ENCODE measurements at places on chromosomes 1 and 21.

- DNase-seq: no peak
Measured at GRCh38 chr1:154581766-154582165, 14.2 kb downstream of the CHRNB2 start.

DNA sequence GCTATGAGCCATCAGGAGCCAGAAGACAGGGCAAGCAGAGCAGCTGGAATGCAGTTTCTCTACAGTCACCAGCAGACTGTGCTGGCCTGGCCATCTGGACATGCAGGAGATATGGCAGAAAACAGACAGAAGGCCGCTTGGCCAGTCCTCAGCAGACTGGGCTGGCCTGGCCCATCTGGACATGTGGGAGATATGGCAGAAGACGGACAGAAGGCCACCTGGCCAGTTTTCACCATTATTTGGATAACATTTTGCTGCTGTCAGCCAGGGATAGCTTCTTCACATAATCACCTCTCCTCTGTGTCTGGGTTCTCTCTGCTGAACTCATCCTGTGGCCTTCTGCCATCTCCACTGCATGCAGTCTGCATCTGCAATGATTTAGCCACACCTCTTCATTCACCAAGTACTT is 25.0 kb upstream of the CACYBP start:
- no peak for DNase-seq

DNA sequence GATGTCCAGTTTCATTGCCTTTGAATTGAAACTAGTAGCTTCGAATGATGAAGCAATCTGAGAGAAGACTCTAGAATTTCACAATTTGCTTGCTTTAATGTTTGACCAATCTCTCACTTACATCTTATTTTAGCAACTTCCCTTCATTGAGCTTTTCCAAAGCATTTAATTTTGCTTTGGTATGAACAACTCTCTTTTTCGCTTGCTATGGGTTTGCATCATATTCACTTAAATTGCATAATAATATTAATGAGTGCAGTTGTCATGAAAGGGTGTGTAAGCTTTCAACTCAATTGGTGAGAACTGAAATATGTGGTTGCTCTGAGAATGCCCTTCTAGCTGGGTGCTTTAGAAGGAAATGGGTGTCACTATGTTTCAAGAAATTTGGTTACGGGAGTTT is 309.2 kb downstream of the HLX start:
- DNase-seq: no peak

DNA sequence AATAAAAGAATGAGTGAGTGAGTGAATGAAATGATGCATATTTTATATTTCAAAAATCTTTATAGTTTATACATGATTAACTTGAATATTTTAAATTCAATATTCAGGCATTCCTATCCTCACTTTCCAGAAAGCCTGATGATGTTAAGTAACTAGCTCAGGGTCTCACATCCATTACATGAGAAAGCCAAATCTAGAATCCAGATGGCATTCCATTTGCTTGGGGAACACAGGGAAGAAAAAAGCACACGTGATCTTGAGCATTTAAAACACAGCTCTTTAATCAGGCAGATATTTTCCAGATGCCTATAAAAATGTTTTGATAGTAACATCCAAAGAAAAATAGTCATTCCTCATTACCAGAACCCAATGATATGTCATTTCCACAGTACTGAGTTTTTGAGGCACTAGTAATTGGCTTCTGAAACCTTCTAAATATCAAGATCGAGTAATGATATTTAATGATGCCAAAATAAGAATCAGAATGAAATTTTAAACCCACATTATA is 291.9 kb downstream of the DSCAM start:
- DNase-seq: no peak

DNA sequence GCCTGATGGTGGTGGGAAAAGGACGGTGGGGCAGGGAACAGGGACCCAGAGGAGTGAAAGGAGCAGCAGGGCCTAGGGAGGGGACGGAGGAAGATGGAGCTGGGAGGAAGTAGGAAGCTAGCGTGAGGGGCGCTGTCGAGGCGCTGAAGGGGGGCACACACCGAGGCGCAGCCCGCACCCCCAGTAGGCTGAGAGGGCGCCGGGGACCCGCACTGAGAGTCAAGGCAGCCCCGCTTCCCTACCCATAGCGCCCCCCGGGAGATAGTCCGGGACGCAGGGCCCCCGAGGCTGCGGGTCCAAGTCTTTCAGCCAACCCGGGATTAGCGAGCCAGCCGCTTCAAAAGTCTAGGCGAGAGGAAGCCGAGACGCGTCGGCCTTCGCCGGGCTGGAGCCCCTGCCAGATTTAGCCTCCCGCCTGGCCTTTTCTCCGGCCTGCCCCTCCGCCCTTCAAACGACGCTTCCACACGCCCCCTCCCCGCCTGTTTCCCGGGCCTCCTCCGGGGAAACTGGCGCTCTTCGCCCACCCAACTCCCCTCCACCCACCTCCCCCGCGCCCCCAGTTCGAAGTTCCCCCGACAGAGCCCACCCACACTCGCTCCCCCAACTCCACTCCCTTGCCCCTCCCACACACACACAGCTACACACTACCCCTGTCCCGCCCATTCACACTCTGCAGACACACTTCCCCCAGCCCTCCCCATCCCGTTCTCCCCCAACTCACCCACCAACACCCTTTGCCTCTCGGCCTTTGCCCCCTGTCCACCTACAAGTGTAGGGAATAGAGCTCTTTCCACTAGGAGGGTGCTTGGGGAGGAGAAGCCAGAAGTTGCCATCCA is 7.8 kb upstream of the PROX1 start:
- DNase-seq: no peak

- DNase-seq: no peak
Measured at GRCh38 chr1:164685266-164686035, 126.5 kb downstream of the PBX1 start.

GRCh38 chr1:193416226-193417024 is 230.0 kb upstream of the B3GALT2 start:
- DNase-seq: no peak

DNA sequence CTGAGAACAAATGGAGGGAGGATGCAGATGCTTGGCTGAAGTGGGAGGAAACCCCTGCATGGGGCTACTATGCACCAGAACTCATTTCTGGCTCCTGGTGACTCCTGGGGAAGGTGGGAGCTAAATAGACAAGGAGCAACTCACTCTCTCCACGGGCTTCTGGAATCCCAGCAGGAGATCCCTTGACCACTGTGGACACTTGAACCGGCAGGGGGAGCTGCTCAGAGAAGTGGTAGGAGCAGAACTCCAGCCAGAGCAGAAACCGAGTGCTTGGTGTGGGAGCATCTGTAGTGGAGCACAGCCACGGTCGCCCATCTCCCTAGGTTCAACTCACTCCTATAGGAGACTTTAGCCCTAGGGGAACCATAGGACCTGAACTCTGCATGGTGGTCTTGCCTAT is 205.6 kb upstream of the GJB5 start:
- no peak for DNase-seq

DNA sequence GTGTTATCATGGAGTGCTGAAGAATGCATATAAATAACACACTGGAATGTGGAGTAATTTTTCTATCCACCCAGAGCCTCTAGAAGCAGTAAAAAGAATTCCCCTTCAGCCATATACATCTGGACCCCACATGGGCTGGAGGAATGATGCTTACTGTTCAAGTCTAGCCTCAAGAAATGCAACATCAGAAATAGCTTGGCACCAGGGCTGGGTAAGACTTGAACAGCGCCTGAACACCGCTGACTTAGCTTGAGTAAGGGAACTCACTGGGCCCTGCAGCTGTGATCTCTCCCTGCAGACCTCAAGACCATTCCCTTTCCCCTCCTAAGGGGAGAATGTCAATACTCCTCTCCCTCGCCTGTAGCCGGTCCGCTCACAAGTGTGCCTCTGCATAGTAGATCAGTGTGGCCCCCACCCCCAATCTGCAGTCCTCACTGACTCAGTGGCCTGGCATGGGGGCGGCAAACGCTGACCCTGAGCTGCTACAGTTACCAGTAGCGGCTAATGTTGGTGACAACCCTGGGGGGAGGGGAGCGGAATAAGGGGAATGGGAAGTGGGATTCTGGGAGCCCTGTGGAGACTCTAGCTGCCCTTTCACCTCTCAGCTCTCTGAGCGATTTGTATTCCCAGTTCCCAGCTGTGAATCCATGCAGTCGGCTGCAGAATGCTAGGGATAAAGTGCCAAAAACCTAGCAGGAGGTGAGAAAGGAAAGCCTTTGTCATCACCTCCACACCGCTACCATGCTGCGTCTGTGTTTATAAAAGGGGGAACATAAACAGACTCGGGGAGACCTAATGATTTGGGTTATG is 483.9 kb downstream of the DISC1 start:
- no peak for DNase-seq

GRCh38 chr1:246705368-246705767 is 18.8 kb upstream of the SCCPDH start:
- DNase-seq: no peak

DNA sequence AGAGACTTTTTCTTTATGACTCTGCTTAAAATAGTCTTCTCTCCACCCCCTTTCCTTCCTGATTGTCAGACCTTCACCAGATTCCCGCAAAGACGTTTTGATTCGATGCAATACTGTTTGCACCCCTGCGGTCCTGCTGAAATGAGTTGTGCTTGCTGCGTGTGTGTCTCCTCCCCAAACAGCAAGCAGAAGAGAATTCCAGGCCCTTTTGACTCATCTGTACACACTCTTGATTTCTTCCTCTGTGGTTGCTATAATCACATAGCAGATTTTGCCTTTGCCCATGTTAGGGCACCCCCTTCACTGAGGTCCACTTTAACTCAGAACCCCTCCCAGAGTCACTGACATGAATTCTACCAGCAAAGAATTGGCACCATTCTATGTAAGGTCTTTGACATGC is 136.5 kb downstream of the ZZZ3 start:
- DNase-seq: no peak

DNA sequence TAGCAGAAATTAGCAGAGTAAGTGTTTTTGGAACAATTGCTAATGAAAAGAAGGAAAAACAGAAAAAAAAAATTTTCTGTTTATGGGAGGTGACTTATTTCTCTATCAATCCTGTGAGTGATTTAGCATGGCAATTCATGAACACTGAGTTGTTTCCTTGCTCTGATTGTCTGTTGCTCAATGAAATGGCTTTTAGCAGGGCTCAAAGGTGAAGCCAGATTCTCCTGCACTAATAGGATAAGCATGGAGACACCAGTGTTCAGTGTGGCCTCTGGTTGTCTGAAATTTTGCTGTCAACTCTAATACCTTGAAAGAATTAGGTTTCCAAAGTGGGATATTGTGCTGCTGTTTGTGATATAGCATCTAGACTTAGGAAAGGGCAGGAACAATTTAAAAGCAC is 15.8 kb downstream of the TRIM45 start:
- DNase-seq: no peak

DNA sequence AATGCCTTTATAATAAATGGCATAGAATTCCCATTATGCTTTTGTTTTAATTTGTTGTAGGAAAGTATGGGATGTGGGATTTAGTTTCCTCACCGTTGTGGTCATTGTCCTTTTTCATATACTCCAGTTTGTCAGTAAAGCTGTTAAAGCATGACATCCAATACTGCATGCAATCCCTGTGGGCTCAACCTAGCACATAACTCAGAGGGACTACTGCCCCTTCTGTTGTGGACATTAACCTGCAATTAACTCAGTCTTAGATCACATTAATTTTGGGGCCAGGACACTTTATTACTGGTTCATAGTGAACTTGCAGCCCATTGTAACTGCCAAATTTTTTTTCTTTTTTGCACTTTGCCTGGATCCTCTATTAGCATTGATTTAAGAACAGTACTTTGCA is 112.5 kb downstream of the DNM3 start:
- DNase-seq: no peak

DNA sequence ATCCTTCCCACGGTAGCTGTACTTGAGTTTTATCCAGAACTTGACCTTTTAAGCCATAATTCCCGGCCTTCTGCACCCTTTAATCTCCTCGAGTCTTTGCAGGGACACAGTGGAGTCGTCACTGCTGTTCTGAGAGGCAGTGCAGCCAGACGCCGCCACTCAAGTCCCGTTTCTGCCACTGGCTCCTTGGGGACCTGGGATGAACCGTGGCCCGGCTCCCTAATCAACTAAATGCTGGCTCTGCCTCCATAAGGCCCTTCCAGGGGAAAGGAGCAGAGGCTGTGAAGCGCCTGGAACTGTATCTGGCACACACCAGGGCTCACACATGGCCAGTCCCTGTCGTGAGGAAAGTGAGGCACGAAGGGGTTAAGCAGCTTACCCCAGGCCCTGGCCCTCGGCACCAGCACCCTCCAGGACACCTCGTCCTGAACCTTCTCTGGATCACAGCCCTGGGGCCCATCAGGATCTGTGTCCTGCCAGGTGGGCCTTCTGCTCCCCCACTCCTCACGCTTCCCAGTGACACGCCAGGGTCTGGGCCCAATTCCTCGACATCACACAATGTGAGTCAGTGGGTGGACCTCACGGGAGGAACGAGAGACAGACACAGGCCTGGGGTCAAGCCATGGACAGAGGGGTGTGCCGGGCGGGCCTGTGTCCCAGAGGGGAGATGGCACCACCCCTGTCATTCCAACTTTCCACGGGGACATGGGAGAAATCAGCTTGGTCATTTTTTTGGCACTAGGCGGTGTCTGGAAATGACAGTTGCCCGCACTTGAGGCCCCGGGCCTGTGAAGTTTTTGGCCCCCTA is 23.5 kb upstream of the C1orf174 start:
- DNase-seq: no peak
